NCI-H345 (cell line): ENCODE measurements at places on chromosomes 2 and 18.

- DNase-seq = no peak
These were observed 131.4 kb upstream of the LHCGR start for GRCh38 chr2:48886919-48887318.

- no peak for DNase-seq
These were observed 323.2 kb upstream of the THSD7B start for GRCh38 chr2:136441979-136442714.

GRCh38 chr18:65214456-65214855 lies 536.4 kb upstream of the CDH7 start:
- DNase-seq = no peak

DNA sequence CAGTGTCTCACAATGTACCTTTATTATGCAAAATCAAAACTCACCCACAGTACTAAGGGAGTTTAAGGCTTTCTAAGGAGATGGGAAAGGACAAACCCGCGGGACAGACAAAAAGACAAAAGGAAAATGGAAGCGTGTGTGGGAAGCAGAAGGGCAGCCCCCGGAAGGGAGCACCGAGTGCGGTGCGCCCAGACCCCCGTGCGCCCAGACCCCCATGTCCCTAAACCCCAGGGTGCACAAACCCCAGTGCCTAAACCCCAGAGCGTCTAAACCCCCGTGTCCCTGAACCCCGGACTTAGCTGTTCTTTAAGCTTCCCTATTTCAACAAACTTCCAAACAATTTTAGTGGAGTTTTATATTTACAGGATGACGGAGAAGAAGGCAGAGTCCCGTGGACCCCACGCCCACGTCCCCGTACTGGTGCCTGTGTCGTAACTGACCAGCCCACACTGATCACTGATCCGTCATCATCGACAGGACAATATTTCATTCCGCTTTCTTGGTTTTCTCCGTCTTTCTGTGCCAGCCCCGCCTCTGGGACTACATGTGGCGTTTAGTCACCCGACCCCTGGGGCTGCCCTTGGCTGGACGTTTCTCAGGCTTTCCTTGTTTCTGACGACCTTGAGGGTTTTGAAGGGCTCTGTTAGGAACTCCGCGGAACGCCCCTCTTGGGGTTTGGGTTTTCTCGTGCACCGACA lies 76.9 kb downstream of the RTP5 start:
- DNase-seq = no peak

GRCh38 chr2:197414039-197414438 lies 20.8 kb downstream of the SF3B1 start:
- DNase-seq = no peak

DNA sequence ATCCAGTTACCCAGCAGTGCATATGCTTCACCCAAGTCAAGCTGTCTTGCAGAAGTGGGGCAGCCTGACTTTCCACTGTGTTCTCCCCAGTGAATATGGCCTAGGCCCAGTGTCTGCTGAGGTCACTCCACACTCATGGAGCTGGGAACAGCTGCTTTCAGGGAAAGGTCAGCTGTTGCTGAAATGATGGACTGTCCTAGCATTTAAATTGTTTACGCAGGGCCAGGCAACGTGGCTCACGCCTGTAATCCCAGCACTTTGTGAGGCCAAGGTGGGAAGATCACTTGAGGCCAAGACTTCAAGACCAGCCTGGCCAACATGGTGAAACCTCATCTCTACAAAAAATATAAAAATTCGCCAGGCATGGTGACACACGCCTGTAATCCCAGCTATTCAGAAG lies 86.5 kb downstream of the LIPG start:
- no peak for DNase-seq

DNA sequence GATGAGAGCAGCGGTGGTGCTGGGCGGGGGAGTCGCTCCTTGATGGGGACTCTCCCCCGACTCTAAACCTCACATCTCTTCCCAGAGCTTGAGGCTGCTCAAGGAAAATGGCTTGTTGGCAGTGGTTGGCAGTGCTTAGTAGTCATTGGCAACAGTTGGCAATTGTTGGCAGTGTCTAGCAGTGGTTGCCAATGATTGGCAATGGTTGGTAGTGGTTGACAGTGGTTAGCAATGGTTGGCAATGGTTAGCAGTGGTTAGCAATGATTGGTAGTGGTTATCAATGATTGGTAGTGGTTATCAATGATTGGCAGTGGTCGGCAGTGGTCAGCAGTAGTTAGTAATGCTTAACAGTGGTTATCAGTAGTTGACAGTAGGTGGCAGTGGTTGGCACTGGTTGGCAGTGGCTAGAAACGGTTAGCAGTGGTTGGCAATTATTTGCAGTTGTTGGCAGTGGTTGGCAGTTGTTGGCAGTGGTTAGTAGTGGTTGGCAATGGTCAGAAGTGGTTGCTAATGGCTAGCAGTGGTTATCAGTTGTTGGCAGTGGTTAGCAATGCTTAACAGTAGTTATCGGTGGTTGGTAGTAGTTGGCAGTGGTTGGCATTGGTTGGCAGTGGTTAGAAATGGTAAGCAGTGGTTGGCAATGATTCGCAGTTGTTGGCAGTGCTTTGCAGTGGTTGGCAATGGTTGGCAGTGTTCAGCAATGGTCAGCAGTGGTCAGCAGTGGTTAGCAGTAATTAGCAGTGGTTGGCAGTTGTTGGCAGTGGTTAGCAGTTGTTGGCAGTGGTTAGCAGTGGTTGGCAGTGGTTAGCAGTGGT lies 85.4 kb upstream of the OTOS start:
- DNase-seq = no peak

GRCh38 chr18:66461344-66461743 lies 142.5 kb downstream of the CDH19 start:
- no peak for DNase-seq

GRCh38 chr2:135962366-135963123 lies 22.9 kb downstream of the DARS1 start:
- no peak for DNase-seq

GRCh38 chr2:217802876-217803652 lies 199.7 kb downstream of the TNS1 start:
- DNase-seq = no peak

DNA sequence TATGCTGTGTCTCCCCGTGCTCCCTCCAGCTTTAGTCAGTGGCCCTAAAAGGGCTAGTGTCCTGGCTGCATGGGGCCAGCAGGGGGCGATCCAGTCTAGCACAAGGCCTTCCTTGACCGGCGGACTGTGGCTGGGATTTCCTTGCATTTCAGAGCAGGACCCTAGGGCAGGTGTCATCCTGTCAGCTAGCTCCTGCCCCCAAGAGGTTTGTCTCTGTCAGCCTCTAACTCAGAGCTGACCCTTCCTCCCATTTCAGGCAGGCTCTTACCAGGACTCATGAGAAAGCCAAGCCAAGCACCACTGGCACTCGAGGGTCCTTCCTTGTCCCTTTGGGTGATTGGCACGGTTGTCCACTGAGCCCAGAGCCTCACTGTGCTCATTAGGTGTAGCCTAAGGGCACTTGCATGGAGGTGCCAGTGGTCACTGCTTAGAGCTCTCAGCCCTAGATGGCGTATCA lies 140.3 kb downstream of the RPIA start:
- DNase-seq = no peak

GRCh38 chr2:54047091-54047490 lies 68.3 kb upstream of the ACYP2 start:
- DNase-seq = no peak

DNA sequence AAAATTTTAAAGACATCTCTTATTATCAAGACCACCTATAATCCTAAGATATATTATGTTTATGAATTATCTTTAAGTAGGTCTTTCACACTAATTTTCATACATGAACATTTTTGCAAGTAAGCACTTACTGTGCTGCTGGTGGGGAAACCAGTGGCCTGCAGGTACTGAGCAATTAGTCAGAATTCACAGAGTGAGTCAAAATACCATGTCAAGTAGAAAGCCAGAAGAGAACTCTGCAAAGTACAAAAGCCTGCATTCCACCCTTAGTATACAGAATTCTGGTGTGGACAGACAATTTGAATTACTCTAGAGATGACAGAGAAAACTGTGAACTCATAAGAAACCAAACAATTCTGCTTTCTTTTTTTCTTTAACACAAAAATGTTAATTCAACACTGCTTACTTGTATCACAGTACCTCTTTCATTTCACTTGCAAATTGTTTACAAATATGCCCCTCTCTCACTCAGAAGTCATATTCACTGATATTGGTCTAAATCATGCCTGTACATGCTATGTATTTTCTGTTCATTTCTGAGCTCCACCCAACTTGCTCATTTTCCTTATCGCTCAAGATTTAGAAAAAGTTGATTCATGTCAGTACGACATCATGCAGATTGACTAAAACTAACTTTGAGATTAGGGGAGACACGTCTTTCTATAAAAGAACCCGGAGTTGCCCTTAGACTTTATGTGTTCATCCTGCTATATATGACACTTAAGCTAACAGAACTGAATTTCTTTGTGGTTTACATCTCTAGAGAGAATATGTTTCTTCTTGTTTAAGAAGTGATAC lies 182.9 kb downstream of the IKZF2 start:
- DNase-seq = no peak

- DNase-seq = no peak
These were observed 17.2 kb downstream of the CNDP1 start for GRCh38 chr18:74551452-74551851.

DNA sequence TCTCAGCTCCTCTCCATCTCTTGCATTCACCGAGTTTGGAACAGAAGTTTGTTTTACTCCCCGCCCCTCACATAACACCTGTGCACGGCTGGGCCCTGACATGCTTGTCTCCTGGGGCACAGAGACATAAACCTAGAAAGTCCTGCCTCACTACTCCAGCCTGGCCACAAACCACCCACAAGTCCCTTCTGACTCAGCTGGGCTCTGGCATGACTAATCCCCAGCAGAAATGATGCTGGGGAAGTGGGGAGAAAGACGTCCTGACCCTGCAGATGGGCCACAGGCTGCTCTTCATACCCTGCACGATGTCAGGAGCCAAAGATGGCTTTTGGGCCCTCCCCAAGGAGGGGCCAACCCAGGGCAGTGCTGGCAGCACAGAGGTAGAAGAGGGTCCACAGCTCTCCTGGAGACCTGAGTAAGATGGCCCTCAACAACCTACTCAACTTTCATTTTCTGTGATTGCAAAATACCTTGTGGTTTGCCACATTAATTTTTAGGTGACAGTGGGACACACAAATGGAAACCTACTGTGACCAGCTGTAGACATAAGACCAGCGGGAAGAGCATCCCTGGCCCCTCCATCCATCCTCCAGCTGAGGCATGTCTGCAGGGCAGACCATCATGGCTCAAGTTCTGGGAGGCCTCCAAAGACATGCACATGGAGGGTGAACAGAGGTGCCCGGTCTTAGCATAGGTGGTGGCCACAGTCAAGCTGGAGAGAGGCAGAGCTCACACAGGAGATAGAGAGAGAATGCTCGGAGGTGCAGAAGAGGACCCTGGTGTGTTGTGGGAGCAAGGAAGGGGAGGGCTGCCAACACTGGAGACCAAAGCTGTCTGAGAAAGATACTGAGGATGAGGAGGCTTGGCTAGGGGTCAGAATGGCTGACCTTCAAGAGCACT lies 40.0 kb downstream of the DNMT3A start:
- no peak for DNase-seq

- DNase-seq = no peak
These were observed 459.5 kb downstream of the FBXO15 start for GRCh38 chr18:73688161-73688560.

GRCh38 chr18:66640431-66640830 lies 36.5 kb upstream of the CDH19 start:
- no peak for DNase-seq

GRCh38 chr2:113127646-113128570 lies 510 bp downstream of the IL1RN start:
- no peak for DNase-seq

DNA sequence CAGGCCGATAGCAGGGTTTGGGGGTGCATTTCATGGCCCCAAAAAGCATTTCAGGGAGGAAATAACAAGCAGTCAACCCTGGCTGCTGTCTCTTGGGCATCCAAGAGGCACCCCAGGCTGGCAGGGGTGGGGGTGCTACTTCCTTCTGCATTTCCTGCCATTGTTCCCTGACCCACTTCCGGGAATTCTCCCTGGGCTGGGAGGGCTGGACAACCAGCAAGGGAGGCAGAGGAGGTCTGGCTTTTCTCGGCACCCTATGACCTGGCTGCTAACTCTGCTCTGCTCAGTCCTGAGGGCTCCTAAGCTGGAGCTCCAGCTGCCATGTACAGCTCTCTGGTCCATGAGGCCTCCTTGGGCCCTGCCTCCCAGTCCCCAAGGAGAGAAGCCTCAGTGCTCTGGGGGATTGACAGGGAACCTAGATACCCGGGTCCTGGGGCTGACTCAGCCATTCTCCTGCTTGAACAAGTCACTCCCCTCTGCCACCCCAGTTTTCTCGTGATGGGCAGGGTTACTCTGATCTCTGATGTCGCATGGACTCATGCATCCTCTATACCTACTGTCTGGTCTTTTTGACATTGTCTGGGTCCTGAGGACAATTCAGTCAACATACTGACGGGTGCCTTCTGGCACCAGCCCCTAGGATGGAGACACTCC lies 47.2 kb downstream of the DYSF start:
- DNase-seq = no peak

DNA sequence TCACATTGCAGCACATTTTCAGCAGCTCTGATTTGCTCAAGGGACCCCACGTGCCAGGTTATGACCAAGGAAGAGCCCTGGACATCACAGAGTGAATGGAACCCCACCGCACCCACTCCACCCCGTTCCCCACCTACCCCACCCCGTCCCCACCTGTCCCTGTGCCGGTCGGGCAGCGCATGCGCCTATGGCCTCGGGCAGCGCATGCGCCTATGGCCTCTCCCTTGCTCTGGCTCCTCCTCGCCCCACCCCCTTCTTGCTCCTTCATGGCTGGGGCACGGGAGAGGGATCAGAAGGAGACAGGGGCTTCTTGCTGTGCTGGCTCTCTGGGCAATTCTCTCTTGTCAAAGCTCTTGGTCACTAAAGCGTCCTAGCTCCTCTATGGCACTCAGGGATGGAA lies 371.8 kb upstream of the HS6ST1 start:
- DNase-seq = no peak

DNA sequence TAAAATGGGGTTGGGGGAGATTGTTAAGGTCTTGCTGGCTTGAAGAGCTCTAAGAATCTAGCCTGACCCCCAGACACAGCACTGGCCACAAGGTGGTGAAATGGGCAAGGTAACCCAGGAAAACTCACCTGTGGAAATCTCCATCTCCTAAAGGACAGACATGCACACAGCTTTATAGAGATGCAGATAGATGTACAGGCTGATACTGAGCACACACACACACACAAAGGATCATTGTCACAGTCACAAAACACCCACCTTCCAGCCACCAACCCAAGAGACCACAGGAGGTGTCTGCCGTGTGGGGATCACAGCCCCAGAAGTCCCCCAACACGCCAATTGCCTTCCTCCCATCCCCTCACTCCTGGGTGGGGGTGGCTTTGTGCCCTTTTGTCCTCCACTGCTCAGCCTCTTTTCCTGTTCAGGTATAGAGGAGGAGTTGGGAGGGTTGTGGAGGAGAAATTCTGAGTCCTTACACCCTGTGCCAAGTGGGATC lies 3.2 kb upstream of the CYP26B1 start:
- DNase-seq = no peak

DNA sequence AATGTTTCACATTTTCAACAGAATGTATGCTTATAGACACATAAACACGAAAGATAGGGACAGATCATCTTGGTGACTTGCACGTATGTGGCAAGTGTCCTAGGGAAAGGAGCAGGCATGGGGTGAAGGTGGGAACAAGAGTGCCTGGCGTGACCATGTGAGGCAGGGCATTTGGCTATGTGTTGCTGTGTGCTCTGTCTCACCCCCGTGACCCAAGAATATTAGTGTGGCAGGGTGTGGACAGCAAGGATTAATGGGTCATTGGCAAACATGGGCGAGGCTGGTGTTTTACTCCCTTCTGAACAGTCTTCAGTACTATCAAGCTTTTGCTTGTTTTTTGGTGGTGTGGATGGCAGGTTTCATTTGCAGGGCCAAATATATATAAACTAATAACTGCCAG lies 1.3 kb upstream of the VWA3B start:
- DNase-seq = no peak

- no peak for DNase-seq
These were observed 390.3 kb downstream of the GPD2 start for GRCh38 chr2:156826341-156826933.
